ENCODE measurements at places on chromosomes 16 and 17.

GRCh38 chr17:55722742-55723487, at the start of gene TMEM100:
TMEM100 (minus strand) TSS chr17:55722864; CDS start chr17:55721070, 1,794 bp downstream.
- DNase-seq: no peak

- DNase-seq: peak; percentile 85
Observed at GRCh38 chr17:45311760-45312476, 4.9 kb downstream of the MAP3K14 start.

DNA sequence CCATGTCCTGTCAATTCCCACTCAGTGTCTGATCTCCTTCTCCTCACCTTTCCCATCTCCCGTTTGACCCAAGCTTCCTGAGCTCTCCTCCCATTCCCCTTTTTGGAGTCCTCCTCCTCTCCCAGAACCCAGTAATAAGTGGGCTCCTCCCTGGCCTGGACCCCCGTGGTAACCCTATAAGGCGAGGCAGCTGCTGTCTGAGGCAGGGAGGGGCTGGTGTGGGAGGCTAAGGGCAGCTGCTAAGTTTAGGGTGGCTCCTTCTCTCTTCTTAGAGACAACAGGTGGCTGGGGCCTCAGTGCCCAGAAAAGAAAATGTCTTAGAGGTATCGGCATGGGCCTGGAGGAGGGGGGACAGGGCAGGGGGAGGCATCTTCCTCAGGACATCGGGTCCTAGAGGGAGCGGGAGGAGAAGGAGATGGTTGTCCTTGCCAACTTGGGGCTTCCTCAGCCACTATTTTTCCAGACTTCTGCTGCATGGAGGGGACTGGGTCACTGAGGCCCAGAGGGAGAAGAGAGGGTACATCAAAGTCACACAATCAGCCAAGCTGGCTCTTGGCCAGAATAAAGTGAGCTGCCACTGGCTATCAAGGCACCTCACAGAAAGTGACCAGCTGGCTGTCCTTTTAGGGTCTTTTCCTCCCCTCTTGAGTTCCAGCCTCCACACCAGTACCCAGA, 1.9 kb upstream of the TBC1D10B start:
- DNase-seq: no peak

GRCh38 chr16:50599494-50599893, 51.3 kb downstream of the NKD1 start:
- DNase-seq: no peak

DNA sequence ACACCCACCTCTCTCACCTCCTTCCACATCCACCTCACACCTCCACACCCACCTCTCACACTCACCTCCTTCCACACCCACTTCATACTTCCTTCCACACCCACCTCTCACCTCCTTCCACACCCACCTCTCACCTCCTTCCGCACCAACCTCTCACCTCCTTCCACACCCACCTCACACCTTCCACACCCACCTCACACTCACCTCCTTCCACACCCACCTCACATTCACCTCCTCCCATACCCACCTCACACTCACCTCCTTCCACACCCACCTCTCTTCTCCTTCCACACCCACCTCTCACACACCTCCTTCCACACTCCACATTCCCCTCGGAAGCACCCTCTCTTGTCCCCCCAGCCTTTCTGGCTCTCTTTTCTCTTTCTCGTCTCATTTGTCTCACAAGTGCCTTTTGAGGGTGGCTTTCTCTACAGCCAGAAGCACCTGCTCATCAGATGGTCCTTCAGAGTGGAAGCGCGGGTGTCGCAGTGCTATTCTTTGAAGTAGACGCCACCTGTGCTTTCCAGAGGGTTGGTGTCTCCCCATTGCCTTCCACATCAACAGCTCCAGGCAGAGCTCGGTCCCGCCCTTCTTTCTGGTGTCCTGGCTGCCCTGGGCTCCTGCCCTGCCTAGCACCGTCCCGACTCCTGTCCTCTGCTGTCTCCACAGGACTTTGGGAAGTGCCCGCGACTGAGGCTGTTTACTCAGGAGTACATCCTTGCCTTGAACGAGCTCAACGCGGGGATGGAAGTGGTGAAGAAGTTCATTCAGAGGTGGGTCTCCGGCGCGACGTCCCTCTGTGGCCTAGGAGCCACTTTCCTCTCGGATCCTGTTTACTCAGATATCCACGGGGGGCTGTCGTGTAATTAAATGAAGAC, 109.4 kb upstream of the PLCG2 start:
- no peak for DNase-seq

GRCh38 chr17:74605361-74605760, 13.3 kb upstream of the CD300LD start:
- DNase-seq: no peak

DNA sequence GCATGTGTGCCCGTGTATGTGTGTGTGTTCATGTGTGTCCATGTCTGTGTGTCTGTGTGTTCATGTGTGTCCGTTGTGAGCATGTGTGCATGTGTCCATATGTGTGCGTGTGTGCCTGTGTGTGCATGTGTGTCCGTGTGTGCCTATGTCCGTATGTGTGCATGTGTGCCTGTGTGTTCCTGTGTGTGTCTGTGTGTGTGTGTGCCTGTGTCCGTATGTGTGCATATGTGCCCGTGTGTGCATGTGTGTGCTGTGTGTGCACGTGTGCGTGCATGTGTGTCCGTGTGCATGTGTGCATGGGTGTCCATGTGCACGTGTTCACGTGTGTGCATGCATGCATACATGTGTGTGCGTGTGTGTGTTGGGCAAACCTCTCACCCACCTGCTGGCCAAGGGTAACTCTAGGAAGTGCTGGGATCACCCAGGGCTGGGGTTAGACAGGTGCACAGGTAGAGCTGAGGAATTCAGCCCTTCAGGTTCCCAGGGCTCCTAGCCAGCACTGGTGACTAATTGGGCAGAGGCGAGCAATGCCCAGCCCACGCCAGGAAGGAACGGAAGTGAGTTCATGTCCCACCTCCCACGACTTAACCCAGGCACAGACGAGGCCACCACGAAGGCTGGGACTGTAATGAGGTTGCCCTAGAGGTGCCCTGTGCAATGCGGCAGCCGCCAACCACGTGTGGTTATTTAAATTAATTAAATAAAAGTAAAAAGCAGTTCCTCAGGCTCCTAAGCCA, 8.2 kb upstream of the CSNK1D start:
- DNase-seq: peak; percentile 69

Data from activated CD4-positive, alpha-beta T cell treated with anti-CD3 and anti-CD28 coated beads for 4 hours (primary cell).